Right lobe of liver (tissue), 6 donors: ENCODE measurements at places on chromosomes 11 and 22. TPM values are rescaled to one million over a fixed set of nuclear protein-coding genes. Genes with fewer than 3 reads are reported as not detected.

MS4A4E gene
- 3.8 TPM for total RNA-seq

- H3K36me3 ChIP-seq, result no peaks in the 10 kb centered on the region
- no peak overlapping the region for H3K4me3 ChIP-seq
- DNase-seq, result no peak
- H3K4me1 ChIP-seq, result no peaks in the 10 kb centered on the region
- no peak overlapping the region for H3K27ac ChIP-seq
- H3K27me3 ChIP-seq, result no peaks in the 10 kb centered on the region
Measured at GRCh38 chr22:37079668-37080171, 28.2 kb downstream of the KCTD17 start.

- H3K27ac ChIP-seq, result no peak overlapping the region
- no peaks in the 10 kb centered on the region for H3K4me1 ChIP-seq
- no peak overlapping the region for H3K4me3 ChIP-seq
- H3K36me3 ChIP-seq, result no peaks in the 10 kb centered on the region
- peak; percentile 66 for DNase-seq
- H3K27me3 ChIP-seq, result no peaks in the 10 kb centered on the region
Measured at GRCh38 chr11:117809236-117810055, 12.4 kb upstream of the DSCAML1 start.

- H3K4me3 ChIP-seq, result peak overlapping the region; percentile 87
- no peaks in the 10 kb centered on the region for H3K27me3 ChIP-seq
- no peaks in the 10 kb centered on the region for H3K36me3 ChIP-seq
Measured at GRCh38 chr11:94768602-94769541, 716 bp downstream of the AMOTL1 start.

- H3K27ac ChIP-seq, result no peak overlapping the region
- no peaks in the 10 kb centered on the region for H3K36me3 ChIP-seq
- DNase-seq, result no peak
Measured at GRCh38 chr11:71505001-71505400, 22.1 kb upstream of the KRTAP5-7 start.

GLYATL2 gene
- total RNA-seq, result not detected

RCOR2 gene
- not detected for total RNA-seq

ANO3 gene
- 2.6 TPM for total RNA-seq

DNA sequence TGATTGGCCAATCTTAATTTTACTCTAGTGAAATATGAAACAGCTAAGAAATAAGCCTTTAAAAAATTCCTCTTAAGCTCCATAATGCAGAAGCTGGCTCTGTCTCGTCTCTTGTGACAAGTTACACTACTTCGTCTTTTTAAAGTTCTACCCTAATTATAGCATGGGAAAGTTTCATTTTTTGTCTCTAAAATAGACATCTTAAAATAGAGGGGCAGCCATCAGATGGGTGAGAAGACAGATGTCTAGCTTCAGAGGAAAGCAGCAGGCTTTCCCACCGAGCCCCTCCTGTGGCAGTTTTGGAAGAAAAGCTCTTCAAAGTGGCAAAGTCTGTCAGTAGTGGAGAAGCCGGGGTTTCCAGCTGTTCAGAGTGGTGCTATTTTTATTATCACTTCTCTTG is 39.5 kb downstream of the XRRA1 start:
- no peak overlapping the region for H3K4me3 ChIP-seq
- H3K27me3 ChIP-seq, result no peaks in the 10 kb centered on the region
- no peaks in the 10 kb centered on the region for H3K4me1 ChIP-seq

DNA sequence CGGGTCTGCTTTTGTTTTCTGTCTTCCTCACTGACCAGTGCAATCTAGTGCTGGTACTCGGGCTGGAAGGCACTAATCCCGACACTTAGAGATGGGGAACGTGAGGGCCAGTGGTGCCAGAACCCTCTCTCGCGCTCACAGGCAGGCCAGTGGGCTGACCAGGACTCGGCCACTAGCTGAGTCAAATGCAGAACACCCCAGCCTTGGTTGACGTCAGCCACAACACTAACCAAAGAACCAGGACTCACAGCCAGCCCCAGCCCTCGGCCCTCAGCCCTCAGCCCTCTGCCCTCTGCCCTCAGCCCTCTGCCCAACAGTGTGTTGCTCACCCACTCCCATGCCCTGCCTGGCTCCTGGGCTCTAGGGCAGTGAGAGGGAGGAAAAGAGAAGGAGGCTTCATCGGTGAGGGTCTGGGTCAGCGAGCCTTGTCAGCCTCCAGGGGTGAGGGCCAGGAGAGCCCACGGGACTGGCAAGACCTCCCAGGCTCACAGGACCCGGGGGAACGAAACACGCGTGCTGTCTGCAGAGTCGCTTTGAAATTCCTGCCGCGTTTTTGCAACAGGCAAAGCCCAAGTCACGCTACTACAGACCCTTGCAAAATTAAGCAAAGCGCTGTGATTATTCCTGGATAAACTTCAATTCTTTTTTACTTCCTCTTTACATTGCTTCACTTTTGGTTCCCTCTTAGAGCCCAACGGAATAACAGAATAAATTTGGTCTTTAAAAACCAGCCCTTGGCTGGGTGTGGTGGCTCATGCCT is 27.5 kb downstream of the KIAA0930 start:
- H3K27ac ChIP-seq, result no peak overlapping the region
- H3K36me3 ChIP-seq, result no peaks in the 10 kb centered on the region
- H3K27me3 ChIP-seq, result no peaks in the 10 kb centered on the region
- peak; percentile 38 for DNase-seq
- no peaks in the 10 kb centered on the region for H3K4me1 ChIP-seq

SCGB1C1 gene
- not detected for total RNA-seq

E2F8 gene
- total RNA-seq, result 2.0 TPM

SLC22A25 gene
- total RNA-seq, result 39.0 TPM
